ENCODE measurements at places on chromosomes 5 and 9. TPM values are rescaled to one million over a fixed set of nuclear protein-coding genes. Genes with fewer than 3 reads are reported as not detected.

DNA sequence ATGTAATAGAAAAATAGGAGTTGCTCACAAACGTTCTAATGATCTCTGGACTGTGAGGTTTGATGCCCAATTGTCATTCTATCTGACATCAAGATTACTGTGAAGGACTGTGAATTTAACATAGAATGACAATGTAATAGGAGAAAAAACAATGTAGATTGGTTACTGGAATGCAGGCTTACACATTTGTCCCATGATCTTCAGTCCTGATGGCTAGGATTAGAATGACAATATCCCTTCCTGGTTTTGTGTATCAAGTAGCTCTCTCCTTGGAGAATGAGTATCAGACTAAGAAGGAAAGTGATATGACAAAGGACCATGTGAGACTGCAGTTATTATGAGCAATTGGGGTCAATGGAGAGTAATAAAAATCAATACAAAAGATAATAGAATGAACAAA is 862.2 kb upstream of the C9orf72 start:
- no peak for DNase-seq

GRCh38 chr5:103135461-103135860 is 15.4 kb downstream of the PPIP5K2 start:
- no peak for DNase-seq

The SIMC1 gene
- total RNA-seq = 3.5 TPM

DNA sequence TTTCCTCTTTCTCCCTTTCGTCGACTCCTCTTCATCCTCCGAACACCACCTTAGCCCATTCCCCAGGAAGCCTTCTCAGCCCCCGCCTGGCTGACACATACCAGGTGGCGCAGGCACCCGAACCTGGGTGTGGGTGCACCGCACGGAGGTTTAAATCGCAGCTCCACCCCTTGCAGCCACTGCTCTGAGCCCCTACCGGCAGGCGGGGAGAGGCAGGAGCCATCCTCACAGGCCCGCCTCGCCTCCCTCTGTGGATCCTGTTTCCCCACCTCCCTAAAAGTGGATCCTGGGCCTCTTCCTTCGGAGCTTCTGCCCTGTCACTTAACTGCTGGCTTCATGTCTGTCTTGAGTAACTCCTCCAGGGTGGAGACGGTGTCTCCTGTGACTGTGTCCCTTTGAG is 110.7 kb downstream of the OLFM1 start:
- DNase-seq = no peak

DNA sequence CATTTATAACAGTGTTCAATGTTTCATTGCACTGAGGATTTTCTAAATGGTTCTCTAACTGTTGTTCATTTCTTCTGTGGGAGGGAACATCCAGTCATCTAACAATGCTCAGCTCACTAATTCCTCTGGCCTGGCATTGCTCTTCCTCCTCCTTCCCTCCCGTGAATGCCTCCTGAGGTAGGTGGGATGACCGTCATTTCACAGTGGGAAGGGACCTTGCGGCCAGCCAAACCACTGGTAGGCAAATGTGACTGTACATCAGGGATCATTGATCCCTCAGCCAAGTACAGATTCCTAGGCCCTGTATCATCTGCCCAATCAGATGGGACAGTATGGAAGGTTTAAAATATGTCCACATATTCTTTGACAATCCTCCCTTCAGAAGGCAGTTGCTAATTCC is 23.7 kb upstream of the VDAC1 start:
- DNase-seq = peak; percentile 76

Data from GM23248 (cell line).